Mesothelial cell of epicardium (in vitro differentiated cells): ENCODE measurements at places on chromosomes 12 and 14.

GRCh38 chr14:77372304-77372841, 4.5 kb downstream of the TMED8 start:
- DNase-seq: no peak

DNA sequence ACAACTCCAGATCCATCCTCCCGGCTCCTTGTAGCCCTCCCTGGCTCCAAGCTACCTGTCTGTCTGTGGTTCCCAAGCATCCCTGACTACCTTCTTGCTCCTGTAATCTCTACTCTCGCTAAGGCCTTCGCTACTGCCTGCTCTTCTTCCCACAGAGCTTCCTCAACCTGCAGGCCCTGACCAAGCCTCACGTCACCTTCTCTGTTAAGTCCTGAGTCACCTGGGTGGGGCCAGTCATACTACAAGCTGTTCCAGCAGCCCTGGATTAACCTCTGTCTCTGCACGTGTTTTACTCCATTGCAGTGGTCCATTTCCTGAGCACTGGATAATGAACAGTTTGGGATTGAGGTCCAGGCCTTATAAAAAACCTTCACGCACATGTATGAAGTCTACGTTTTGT, 770.7 kb downstream of the BCL11B start:
- DNase-seq: no peak

GRCh38 chr12:117646520-117646919, 285.1 kb upstream of the NOS1 start:
- no peak for DNase-seq

- DNase-seq: no peak
Measured at GRCh38 chr12:45368841-45369489, 153.1 kb downstream of the ANO6 start.

DNA sequence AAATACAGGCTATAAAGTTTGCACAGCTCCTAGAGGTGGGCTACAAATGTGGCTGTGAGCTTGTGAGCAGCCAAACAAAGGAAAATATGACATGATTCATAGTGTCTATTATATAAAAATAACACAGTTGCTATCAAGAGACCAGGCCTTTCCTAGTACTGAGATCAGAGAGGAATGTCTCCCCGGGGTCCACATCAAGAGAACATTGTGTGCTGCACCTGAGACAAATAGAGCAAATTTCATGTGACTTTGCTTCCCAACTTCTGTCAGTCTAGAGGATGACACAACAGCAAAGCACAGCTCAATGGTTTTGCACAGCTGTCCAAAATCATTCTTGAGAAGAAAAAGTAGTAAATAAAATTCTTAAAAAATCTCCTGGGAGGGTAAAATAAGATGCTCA, 297.5 kb upstream of the PRKD1 start:
- no peak for DNase-seq

DNA sequence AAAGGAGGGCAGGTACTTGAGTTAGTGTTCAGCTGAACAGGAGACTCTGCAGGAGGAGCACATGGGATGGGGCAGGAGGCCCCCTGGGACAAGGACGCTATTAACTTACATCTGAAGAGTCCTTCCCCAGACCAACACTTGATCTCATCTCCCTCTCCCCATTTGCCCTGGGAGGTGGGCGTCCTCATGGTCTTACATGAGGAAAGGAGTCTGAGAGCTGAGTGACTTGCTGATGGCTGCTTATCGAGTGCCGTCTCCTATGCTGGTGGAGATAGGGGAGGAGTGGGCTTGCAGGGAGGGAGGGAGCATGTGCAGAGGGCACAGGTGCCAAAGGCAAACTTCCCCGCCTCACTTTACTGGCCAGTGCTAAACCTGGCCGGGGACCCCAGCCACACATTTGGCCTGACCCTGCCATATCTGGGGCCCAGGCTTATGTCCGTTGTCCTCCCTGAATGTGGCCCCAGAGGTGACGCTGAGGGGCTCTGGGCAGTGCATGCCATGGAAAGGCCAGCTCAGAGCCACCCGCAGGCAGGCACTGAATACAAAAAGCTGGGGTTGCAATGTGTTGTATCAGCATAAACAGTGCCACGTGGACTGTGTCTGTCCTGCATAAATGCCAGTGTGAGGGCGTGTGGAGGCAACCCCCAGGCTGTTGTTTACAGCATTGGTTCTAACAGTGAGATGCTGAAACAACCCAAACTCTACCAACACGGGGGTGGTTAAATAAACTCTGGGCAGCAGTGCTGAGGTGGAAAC, 29.4 kb downstream of the FAIM2 start:
- DNase-seq: no peak

DNA sequence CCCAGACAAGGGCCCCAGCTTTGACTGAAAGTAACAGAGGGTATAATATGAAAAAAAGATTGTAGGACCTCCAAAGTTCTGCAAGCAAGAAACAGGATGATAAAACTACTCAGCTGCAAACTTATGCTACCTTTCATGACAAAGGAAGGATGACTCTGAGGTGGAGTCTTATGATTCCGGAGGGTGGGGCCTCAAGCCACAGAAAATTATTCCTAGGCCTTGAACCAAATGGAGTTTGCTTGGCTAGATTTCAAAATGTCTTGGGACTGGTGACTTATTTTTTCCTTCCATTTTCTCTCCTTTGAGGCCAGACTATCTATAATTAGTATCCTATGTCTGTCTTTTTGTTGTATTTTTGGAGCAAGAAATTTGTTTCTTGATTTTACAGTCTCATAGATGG, 336.4 kb downstream of the LRIG3 start:
- no peak for DNase-seq

GRCh38 chr14:93012506-93012905, 89.6 kb downstream of the CHGA start:
- no peak for DNase-seq

GRCh38 chr14:97350894-97351731, 553.9 kb downstream of the VRK1 start:
- DNase-seq: no peak
